ENCODE measurements at places on chromosomes 3 and 15.

DNA sequence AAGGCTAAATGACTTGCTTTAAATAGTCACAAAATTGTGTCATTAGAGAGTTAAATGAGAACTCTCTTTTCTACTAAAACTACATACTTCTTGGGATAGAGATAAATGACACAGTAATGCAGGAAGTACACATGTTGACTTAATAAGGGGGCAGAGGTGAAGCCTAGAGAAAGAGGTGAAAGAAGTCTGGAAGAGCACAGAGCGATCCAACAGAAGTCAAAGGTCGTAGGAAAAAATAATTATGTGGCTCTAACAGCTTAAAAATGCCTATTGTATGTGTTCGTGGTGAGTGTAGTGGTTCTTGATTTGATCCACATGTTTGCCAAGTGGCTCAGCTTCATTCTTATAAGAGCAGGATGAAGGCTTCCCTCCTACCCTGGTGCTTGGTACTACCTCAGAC lies 61.7 kb downstream of the TMEM212 start:
- no peak for DNase-seq

DNA sequence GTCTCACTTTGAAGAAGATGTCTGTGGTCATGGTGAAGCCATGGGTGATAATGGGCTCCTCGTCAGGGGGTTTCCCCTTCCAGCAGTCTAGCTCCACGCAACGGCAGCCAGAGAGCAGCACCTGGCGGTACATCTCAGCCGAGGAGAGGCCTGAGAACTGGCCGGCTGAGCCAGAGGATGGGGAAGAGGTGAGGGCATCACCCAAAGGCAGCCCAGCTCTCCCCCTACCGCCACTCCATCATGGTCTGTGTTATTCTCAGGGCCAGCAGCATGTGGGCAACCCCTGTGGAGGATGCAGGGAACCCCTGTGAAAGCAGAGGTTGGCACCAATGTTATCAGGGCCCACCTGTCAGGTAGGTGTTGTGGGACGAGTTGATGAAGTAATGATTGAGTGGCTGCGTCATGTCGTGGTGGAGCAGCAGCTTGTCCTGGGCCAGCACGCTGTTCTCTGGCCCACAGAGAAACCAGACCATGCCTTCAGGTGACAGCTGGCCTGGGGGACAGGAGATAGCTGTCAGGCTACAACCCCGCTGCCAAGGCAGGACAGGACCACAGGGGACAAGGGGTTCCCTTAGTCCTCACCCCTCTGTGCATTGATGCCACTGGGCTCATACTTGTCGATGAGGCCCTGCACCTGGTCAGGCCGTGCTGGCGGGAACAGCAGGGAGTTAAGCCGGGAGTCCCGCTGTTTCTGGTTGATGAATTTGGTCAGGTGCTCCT lies 9.4 kb downstream of the PLCB2 start:
- DNase-seq = no peak

DNA sequence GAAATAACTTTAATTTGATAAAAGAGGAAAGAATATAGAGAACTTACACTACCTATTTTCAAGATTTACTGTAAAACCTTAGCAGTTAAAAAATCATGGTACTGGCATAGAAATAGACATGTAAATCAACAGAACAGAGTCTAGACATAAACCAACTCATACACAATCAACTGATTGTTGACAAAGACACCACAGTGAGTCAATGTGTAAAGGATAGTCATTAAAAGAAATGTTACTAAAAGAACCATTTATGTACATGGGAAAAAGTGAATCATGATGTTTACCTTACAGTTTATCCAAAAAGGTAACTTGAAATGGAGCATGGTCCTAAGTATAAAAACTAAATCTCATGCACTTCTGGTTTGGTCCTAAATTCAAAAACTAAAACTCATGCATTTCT lies 847.4 kb downstream of the IGSF11 start:
- no peak for DNase-seq

GRCh38 chr3:24388159-24388558 lies 106.5 kb downstream of the THRB start:
- DNase-seq = no peak

- no peak for DNase-seq
Observed at GRCh38 chr3:3815206-3815605, 16.0 kb downstream of the LRRN1 start.

DNA sequence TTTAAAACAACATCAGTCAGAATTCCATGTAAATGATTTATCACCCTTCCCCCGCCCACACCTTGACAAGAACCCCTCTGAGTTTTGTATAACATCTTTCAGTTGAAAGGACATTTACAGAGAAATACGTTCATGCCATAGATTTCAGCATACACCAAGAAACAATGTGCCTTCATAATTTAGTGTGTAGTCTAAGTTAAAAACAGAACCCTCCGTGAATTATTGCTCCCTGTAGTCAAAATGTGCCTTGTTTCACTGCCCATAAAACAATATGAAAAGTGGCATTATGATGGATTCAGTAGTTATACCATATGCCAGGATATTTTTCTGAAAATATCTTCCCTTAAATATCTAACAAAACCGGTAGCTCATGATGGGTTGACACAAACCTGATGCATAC lies 953.9 kb downstream of the GBE1 start:
- DNase-seq = no peak

DNA sequence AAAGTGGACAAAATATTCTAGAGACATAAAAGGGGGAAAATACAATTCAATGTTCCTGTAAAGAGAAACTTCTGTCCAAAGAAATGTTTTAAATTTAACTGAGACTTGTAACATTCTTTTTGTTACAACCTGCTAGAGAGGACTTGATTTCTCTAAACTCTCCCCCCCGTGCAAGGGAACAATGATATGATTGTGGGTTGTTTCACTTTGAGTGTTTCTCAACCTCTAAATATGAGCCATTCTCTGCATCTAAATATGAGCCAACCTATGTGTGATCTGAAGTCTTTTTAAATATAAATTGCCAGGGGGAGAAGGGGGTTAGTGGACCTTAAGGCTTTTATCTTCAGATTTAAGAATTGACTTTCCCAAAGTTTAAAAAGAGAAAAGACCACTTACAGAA lies 14.6 kb downstream of the ZNF860 start:
- no peak for DNase-seq

DNA sequence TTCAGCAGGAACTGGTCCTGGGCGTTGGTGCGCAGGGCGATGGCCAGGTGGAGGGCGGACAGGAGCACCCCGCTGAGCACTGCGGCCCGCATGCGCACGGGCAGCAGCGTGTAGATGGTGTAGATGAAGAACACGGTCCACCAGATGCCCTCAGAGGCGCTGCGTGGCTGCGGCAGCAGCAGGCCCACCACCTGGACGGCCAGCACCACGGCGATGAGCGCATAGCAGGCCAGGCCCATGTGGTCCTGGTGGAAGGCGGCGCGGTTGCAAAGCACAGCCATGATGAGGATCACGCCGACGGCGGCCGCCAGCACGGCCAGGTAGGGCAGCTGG lies 1.5 kb downstream of the ADCY5 start:
- peak; percentile 44 for DNase-seq

DNA sequence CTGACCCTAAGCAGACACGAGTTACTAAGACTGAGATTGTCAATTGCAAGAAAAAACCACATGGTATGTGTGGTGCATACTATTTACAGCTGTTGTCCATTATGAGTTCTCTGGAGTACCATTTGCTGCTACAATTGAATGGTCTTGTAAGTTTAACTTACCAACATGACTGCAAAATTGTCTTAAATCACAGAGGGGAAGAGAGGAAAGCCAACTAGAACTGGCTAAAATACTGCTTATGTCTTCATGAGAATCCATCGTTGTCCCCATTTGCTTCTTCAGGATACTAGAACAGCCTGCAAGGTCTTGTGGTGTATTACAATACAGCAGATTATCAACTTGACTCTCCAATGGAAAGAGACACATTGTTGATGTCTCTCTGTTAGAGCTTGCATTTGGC lies 313.2 kb downstream of the AGBL1 start:
- DNase-seq = no peak

- no peak for DNase-seq
Observed at GRCh38 chr3:50481992-50482391, 21.4 kb downstream of the CACNA2D2 start.

DNA sequence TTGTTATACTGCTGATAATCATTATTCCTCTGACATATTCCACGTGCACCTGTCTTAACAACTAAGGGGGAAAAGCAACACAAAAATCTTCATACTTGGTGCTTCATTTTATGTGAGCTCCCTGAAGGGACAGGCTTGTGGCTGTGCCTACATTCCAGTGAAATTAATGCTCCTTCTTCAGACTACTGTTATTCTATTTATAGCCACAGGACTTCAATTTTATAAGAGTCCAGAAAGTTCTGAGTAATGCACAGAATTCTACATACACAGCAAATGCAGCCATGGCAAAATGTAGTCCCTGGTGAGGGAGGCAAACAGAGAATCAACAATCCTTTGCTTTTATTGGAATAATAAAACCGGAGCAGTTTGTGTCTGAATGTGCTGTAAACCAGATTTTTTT lies 417.1 kb downstream of the RBMS3 start:
- DNase-seq = no peak
